ENCODE measurements at places on chromosomes 6 and 20.

DNA sequence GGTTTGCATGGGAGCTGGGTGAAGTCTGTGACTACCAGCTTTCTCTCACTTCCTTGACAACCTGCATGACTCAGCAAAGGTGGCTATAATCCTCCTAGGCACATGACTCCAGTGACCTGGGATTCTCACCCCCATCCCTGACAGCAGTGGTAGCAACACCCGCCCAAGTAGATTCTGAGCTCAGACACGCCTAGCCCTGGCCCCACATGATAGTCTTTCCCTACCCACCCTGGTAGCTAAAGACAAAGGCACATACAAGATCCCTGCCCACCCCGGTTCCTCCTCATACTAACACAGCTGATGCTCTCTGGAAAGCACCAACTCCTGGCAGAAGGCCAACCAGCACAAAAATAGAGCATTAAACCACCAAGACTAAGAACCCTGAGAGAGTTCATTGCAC lies 25.9 kb upstream of the CRISP1 start:
- no peak for DNase-seq

DNA sequence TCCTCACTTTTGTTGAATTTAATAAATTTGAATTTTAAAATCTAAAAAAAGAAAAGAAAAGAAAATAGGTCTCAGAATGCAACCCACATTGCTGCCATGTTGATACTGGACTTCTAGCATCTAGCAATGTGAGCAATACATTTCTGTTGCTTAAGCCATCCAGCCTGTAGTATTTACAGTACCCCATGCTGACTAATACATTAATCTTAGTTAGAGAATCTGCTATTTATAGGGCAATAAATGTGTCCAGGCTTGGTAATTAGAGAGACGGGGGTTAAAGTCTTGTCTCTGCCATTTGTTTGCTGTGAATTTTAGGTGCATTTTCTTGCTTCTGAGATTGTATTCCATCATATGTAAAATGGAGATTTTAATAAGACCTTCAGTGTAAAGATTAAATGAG lies 471.3 kb downstream of the DHX35 start:
- DNase-seq, result no peak

DNA sequence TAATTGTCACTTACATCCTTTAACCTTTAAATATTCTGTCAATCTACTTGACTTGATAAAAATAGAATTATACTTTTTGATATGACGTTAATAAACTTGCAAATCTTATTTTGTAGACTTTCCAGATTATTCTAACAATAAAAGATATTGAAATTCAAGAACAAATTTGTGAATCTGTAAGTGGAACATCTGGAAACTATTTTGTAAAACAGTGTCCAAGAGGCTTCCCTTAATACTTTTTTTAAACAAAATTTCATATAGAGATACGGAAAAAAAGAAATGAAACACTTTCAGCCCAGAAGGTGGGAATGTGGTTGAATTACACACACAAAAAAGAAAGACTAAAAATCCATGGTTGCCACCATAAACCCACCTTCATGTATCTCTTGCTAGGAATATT lies 174.4 kb downstream of the COL19A1 start:
- no peak for DNase-seq

GRCh38 chr6:43216200-43216599 lies 13.1 kb downstream of the DNPH1 start:
- DNase-seq, result no peak

DNA sequence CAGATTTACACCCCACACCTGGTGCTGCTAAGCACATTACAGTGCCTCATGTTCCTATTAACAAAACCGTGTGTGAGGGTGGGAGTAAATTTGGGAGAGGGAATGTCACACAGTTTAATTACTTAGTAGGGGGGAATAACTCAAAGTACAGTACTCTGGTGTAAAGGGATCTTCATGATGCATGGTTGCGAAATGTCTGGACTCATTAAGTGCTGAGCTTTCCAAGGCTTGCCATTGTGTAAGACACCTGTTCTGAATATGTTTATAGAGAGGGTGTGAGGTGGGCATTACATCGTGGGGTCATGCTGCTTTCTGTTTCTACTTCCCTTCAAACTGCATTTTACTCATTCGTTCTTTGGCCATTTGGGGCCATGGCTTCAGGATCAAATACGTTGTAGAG lies 181.2 kb downstream of the ADGRG6 start:
- no peak for DNase-seq

- no peak for DNase-seq
These were observed 296.2 kb upstream of the MARCKS start for GRCh38 chr6:113560908-113561307.

DNA sequence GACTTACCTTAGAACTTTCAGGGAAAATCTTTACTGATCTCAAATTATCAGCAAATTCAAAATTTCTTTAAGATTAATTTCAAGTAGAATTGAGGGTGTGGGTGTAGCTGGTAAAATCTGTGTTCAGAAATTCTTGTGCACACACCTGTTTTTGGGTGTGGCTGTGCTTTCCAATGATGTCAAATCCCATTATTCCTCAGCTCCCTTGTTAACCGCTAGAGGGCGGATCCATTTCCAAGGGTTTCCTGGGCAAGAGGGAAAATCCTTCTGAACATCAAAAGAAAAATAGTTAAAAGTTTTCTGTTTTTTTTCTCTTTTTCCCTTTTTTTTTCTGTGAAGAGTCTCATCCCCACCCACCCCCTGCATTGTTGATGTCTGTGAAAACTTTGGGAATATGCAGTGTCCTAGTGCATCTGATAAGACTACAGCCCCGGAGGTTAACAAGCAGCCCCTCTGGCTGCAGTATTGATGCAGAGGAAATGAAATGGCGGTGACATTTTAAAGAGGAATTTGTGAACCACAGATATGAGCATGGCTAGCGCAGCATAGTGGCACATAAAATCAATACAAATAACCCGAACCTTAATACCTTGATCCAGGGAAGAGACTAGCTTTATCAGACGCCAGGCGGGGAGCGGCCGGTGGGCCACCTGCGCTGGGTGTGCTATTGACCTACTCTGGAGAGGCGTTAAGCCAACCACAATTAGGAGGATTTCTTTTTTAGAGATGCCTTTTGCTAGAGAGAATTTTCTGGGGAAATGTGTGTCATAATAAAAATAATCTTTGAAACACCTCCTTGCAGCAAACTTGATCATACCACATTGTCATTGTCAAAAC lies 130.9 kb downstream of the FOXA2 start:
- no peak for DNase-seq

All from activated naive CD8-positive, alpha-beta T cell treated with anti-CD3 and anti-CD28 coated beads, Interleukin-2, amount 50 U/mL, for 24 hours (primary cell).